Muscle of back (tissue), 13 donors: ENCODE measurements at places on chromosomes 16 and 17.

DNA sequence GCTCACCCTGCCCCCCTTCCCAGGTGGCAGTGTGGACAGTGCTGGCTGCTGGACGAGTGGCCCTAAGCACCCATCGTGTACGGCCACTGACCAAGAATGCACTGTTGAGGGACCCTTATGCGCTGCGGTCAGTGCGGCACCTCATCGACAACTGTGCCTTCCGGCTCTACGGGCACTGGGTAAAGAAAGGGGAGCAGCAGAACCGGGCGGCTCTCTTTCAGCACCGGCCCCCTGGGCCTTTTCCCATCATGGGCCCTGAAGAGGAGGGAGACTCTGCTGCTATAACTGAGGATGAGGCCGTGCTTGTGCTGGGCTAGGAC is 5.1 kb downstream of the CFAP119 start:
- DNase-seq = no peak

- no peak for DNase-seq
These were observed 330.3 kb downstream of the SEC14L1 start for GRCh38 chr17:77470800-77471733.

GRCh38 chr17:17225901-17226300 is 11.1 kb downstream of the FLCN start:
- no peak for DNase-seq

GRCh38 chr17:16971458-16972338 is at the start of gene TNFRSF13B:
Gene TNFRSF13B, minus strand, starts transcription at chr17:16972118. Its CDS starts 43 bp downstream, at chr17:16972075.
- no peak for DNase-seq

DNA sequence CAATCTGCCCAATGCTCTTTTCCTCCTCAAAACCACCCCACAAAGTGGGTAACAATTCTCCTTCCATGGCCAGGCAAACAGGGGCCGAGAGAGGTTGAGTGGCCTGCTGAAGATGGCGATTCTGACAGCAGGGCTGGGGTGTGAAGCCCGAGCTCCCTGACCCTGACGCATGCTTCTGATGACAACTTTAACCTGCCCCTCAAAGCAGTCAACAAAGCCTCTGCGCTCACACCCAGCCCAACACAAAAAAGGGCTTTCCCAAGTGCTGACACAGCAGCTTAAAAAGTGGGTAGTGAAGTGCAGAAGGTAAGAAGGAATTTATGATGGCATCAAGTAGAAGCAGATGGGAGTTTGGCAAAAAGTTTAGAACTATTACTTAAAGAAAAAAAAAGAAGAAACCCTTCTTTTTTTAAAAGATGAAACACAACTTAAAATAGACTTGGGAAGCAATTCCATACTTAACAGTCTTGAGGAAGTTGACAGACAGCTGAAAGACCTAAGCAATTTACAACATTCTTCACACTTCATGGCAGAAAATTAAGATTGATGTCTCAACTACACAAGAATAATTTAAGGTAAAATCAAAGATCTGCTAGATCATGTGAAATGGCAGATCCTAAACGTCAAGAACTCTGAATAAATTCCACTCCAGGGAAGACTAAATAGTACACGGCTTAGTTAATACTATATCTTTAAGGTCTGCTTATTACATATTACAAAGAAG is 133.9 kb downstream of the PARN start:
- DNase-seq = no peak

DNA sequence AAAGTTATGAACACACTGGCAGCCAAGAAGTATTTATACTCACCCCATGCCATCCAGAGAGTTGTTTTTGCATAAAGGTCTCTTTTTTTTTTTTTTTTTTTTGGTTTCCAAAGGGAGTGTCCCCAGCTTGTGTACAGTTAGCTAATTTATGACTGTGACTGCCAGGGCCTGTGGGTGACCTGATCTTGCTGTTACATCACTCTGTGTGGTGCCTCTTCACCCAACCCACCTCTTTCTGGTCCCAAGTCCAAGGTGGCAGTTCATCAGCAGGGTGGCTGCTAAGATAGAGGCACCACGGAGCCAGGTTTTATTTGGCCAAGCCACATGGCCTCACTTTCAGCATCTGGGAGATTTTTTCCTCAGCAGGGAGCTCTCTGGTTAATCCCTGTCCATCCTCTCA is at the start of gene NOS2:
TSS of gene NOS2 (minus strand) at position 8 of the 400 bp plus-strand sequence. CDS start 1,720 bp downstream, outside the sequence.
- no peak for DNase-seq

GRCh38 chr17:48026502-48027321 is 10.9 kb downstream of the COPZ2 start:
- peak; percentile 89 for DNase-seq

GRCh38 chr16:86805188-86805587 is 226.8 kb downstream of the FOXL1 start:
- DNase-seq = no peak

DNA sequence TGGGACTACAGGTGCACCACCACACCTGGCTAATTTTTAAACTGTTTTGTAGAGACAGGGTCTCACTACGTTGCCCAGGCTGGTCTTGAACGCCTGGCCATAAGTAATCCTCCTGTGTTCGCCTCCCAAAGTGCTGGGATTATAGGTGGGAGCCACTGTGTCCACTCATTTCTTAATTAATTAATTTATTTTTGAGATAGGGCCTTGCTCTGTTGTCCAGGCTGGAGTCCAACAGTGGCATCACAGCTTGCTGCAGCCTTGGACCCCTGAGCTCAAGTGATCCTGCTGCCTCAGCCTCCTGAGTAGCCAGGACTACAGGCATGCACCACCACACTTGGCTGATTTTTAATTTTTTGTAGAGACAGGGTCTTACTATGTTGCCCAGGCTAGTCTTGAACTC is 47.1 kb upstream of the TRAP1 start:
- DNase-seq = no peak

DNA sequence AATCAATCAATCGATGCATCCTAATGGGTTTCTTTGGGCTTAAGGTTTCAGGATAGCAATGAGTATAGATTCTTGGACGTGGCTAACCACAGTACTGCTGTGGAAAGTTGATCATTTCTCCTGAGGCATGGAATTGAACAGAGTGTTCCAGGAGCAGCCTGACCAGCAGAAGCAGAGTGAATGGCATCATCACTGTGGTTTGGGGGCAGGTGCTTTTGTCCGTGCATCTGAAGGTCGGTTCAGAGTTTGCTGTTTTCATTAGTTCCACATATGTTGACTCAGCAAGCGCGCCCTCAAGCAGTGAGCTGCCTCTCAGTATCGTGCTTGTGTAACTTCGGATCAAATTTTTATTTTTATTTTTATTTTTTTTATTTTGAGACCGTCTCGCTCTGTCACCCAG is 24.9 kb downstream of the KIAA0513 start:
- no peak for DNase-seq

GRCh38 chr16:80948886-80949493 is 57.7 kb downstream of the CMC2 start:
- DNase-seq = no peak

GRCh38 chr17:15981646-15982580 is 17.6 kb downstream of the ZSWIM7 start:
- DNase-seq = peak; percentile 12

GRCh38 chr17:27980043-27980442 is 62.4 kb upstream of the NLK start:
- DNase-seq = peak; percentile 35

GRCh38 chr17:58084317-58084981 is 1.2 kb downstream of the DYNLL2 start:
- DNase-seq = peak; percentile 2

DNA sequence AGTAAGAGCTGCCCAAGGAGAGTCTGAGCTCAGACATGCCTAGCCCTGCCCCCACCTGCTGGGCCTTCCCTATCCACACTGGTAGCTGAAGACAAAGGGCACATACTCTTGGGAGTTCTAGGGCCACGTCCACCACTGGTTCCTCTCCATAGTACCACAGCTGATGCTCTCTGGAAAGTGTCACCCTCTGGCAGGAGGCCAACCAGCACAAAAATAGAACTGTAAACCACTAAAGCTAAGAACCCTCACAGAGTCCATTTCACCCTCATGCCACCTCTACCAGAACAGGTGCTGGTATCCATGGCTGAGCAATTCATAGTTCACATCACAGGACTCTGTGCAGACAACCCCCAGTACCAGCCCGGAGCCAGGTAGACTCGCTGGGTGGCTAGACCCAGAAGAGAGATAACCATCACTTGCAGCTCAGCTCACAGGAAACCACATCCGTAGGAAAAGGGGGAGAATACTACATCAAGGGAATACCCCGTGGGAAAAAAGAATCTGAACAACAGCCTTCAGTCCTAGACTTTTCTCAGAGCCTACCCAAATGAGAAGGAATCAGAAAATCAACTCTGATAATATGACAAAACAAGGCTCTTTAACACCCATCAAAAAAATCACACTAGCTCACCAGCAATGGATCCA is 115.3 kb downstream of the CEP112 start:
- peak; percentile 36 for DNase-seq

DNA sequence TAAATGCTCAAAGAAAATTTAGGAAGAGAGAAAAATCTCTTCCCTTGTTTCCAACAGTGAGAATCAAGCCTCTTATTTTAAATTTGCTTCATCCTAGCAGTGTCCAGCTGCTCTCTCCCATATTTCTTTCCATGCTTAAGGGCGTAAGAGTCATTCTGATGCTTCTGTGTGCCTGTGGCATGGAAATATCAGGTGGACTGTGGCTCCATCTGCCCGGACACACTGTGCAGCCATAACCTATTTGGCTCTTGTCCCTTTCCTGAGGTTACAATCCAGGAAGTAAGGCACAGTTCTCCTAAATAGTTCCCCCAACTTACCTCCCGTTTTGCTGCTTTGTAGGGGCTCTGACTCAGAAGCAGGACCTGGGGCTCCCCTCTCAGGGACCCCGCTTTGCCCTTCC is 6.3 kb upstream of the KRT222 start:
- DNase-seq = no peak

- no peak for DNase-seq
These were observed 3.6 kb downstream of the GSE1 start for GRCh38 chr16:85616607-85617321.

DNA sequence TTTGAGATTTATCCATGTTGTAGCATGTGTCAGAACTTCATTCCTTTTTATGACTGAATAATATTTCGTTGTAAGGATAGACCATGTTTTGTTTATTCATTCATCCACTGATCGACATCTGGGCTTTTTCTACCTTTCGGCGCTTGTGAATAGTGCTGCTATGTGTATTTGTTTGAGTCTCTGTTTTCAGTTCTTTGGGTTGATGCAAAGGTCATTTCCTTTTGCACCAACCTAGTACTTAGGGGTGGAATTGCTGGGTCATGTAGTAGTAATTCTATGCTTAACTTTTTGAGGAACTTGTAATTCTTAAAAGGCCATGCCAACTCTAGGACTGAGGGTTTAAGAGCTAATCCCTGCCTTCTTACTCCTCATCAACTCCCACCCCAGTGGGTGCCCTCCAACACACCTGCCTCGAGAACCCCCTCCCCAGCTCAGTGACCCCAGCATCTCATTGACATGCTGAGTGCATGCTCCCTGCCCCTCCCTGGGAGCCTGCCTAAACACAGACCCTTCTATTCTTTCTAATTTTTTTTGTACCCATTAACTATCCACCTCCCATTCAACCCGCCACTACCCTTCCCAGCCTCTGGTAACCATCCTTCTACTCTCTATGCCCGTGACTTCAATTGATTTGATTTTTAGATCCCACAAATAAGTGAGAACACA is 51.2 kb downstream of the ABAT start:
- no peak for DNase-seq

DNA sequence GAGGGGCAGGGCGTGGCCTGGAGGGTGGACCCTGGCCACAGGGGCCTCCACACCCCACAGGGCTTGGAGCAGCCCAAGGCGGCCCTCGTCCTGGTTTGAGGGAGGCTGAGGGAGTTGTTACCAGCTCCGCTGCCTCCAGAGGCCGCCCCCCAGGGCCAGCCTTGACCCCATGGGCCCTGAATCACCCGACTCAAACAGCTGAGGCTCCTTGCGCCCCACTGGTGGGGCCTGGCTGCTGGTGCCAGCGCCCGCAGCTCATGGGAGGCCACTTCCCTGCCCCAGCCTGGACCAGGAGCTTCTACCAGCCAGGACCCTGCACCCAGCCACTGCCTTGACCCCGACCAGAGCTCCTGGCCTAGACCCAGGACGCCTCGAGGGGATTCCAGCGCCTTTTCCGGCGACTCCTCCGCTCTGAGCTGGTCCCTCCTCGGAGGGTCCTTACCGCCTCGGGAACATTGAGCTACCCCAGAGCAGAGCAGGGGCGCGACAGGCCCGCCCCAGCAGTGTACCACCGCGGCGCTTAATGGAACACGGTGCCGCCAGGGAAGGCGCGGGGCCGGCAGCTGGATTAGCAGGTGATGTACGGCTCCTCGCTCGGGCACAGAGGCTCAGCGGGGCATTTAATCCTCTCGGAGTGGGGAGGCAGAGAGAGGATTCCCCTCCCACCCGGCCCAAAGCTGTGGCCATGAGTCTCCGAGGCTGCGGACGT is 37.2 kb downstream of the GSE1 start:
- DNase-seq = no peak

- DNase-seq = peak; percentile 36
These were observed 40.1 kb downstream of the NOS2 start for GRCh38 chr17:27760069-27760885.

DNA sequence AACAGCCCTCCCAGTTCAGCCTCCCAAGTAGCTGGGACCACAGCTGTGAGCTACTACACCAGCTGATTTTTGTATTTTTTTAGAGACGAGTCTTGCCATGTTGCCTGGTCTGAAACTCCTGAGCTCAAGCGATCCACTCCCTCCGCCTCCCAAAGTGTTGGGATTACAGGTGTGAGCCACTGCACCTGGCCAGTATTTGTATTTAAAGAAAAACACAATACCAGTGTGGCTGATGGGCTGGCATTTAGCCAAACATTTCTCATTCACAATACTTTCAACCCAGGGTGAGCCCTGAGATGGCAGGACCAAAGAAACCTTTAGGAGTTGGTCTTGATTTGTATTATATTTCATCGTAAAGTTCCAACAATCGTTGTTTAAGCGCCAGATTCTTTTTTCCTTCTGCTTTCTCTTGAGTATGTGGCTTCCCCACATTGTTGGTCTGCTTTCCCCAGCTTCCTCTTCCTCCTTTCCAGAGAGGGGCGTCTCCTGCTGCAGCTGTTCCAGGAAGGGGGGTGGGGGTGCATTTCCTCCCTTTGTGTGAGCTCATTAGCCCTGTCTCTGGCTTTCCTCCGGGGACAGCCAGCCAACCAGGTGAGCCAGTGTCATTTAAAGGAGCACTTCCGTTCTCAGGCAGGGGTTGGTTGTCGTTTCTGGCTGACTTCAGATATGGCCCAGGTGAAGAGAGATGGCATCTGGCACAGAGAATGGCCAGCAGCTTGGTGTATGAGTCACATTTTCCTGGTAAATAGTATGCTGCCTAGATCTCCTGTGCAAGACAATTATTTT is 79.9 kb downstream of the GPRC5B start:
- peak; percentile 51 for DNase-seq

- no peak for DNase-seq
These were observed 30.0 kb upstream of the HEATR6 start for GRCh38 chr17:60108712-60109111.

GRCh38 chr17:63555500-63556156 is 5.4 kb downstream of the DCAF7 start:
- no peak for DNase-seq
